Sciatic nerve (tissue), 2 donors: ENCODE measurements at places on chromosomes 16 and 17. TPM values are rescaled to one million over a fixed set of nuclear protein-coding genes. Genes with fewer than 3 reads are reported as not detected.

- DNase-seq, result no peak
Observed at GRCh38 chr16:85464383-85465305, 148.5 kb upstream of the GSE1 start.

DNA sequence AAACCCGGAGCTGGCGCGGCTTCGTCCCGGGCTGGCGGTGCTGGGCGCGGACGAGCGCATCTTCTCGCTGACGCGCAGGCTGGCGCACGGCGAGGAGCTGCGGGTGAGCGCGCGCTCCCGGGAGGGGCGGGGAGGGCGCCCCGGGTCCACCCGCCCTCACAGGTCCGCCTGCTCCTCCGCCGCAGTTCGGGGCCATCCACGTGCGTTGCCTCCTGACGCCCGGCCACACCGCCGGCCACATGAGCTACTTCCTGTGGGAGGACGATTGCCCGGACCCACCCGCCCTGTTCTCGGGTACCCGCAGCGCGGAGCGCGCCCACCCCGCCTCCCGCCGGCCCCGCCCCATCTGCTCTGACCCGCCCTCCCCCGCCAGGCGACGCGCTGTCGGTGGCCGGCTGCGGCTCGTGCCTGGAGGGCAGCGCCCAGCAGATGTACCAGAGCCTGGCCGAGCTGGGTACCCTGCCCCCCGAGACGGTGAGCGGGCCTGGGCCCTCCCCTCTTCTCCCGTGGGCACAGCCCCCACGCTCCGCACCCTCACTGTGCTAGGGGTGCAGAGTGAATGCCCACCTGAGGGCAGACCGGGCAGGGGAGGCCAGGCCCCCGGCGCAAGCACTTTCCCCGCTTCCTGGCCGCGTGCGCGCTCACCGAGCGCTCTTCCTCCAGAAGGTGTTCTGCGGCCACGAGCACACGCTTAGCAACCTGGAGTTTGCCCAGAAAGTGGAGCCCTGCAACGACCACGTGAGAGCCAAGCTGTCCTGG, 1.4 kb downstream of the HAGHL start:
- peak; percentile 82 for DNase-seq

DNA sequence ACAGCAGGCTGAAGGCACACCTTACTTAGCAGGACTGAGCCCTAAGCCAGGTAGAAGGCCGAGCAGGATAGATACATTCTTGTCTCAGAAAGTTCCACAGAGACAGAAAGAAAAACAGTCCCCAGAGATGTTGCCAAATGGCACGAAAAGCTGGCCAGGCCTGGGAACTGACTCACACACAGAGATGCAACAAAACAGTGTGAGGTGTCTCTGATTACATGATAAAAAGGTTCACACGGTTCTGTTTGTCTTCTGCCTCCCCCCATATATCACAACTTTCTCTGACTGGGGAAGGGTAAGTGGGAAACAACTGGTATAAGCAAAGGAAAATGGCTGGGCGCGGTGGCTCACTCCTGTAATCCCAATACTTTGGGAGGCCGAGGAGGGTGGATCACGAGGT, 1.7 kb downstream of the WBP2 start:
- no peak for DNase-seq

GRCh38 chr17:27438348-27438998, 17.8 kb upstream of the KSR1 start:
- DNase-seq, result no peak

Gene CD7
- 2.5 TPM for total RNA-seq
